Activated CD8-positive, alpha-beta memory T cell treated with anti-CD3 and anti-CD28 coated beads, Interleukin-2, amount 10 ng/mL, durations not matched to agents 7 days and 5 days (primary cell): ENCODE measurements at places on chromosomes 7 and 10. TPM values are rescaled to one million over a fixed set of nuclear protein-coding genes. Genes with fewer than 3 reads are reported as not detected.

- H3K27ac ChIP-seq = no peak overlapping the region
- H3K36me3 ChIP-seq = no peaks in the 10 kb centered on the region
- no peak overlapping the region for H3K4me3 ChIP-seq
- no peak for DNase-seq
These were observed 114.2 kb downstream of the EGFR start for GRCh38 chr7:55132890-55133551.

GRCh38 chr7:66929165-66929564 lies 8.1 kb downstream of the TMEM248 start:
- no peak overlapping the region for H3K4me3 ChIP-seq
- DNase-seq = no peak
- H3K27me3 ChIP-seq = no peaks in the 10 kb centered on the region
- no peak overlapping the region for H3K27ac ChIP-seq
- H3K4me1 ChIP-seq = peaks cover 36% of the 10 kb centered on the region

The CTNNA3 gene
- 0.61 TPM for total RNA-seq

DNA sequence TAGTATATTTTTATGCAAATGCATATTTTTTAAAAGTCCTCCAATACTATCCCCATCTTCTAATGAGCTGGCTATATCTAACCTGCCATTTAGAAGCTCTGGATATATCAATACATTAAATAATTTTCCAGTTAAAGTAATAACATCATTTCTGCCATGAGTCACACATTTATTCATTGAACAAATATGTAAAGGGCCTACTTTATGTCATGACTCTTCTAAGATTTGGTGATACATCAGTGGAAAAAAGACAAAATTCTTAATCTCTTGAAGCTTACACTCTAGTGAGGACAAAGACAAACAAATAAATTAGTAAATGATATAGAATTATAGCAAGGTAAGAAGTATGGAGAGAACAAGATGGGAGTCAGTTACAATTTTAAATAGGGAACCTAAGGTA lies 716.8 kb upstream of the LRRTM3 start:
- H3K4me1 ChIP-seq = no peaks in the 10 kb centered on the region
- no peak for DNase-seq

DNA sequence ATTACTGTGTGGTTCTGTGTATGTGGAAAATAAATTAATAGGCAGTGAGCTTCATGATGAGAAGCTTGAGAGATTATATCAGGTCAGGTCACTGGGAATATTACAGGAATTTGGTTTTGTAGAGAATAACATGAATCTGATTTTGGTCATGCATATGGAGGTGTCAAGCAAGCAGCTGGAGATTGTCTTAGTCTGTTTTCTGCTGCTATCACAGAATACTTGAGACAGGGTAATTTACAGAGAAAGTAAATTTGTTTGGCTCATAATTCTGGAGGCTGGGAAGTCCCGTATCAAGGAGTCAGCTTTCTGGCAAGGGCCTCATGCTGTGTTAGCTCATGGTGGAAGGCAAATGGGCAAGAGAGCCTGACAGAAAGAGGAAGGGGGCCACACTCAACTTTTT lies 120.7 kb upstream of the FAM3C start:
- peaks cover 25% of the 10 kb centered on the region for H3K4me1 ChIP-seq
- no peak overlapping the region for H3K4me3 ChIP-seq
- peaks cover 29% of the 10 kb centered on the region for H3K36me3 ChIP-seq
- no peaks in the 10 kb centered on the region for H3K27me3 ChIP-seq
- H3K27ac ChIP-seq = no peak overlapping the region
- DNase-seq = no peak

The HABP2 gene
- total RNA-seq = not detected

The CFTR gene
- total RNA-seq = not detected

The C10orf143 gene
- total RNA-seq = 2.7 TPM

The ADAM12 gene
- total RNA-seq = not detected

The FAM25C gene
- total RNA-seq = not detected

DNA sequence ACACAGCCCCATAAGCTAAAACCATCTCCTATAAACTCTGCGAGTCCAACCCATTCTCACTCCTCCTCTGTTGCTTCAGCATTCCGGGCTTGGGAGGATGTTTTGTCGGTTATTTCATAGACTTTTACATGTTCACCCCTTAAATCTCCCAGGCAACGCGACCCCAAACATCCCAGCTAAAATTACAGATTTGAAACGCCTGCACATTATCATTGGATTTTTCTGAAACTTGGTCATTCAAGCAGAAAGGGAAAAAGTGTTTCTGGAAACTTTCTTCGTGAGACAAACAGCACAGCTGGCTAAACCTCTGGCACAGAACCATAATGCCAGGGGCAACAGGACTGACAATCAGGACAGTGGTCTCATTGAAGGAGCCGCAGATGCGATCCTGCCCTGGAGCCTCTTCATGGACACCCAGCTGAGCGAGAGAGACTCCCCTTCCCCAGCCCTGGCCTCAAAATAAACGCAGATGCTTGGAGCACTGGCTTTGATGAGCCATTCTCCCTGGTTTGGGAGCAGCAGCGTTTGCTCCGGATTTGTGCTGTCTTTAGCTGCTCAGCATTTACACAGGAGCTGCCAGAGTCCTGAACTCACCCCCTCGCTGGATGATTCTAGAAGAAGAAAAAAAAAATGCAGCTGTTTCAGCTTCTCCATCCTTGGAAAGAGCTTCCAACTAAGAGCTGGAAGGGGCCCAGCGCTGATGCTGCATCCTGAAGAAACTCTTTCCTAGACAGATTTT lies 30.1 kb downstream of the AFAP1L2 start:
- H3K4me1 ChIP-seq = peaks cover 7% of the 10 kb centered on the region
- no peaks in the 10 kb centered on the region for H3K36me3 ChIP-seq

- H3K4me1 ChIP-seq = no peaks in the 10 kb centered on the region
- no peak overlapping the region for H3K27ac ChIP-seq
- no peaks in the 10 kb centered on the region for H3K27me3 ChIP-seq
- no peak overlapping the region for H3K4me3 ChIP-seq
- no peaks in the 10 kb centered on the region for H3K36me3 ChIP-seq
These were observed 465.3 kb downstream of the REEP3 start for GRCh38 chr10:63986536-63986935.

GRCh38 chr10:93742633-93743349 lies 14.9 kb upstream of the LGI1 start:
- H3K4me1 ChIP-seq = peaks cover 2% of the 10 kb centered on the region
- H3K27me3 ChIP-seq = peaks cover 16% of the 10 kb centered on the region
- no peak overlapping the region for H3K27ac ChIP-seq
- no peak overlapping the region for H3K4me3 ChIP-seq
- H3K36me3 ChIP-seq = no peaks in the 10 kb centered on the region

The HBP1 gene
- 22.5 TPM for total RNA-seq

The ERV3-1 gene
- 9.5 TPM for total RNA-seq

The ADAM22 gene
- 5.2 TPM for total RNA-seq

DNA sequence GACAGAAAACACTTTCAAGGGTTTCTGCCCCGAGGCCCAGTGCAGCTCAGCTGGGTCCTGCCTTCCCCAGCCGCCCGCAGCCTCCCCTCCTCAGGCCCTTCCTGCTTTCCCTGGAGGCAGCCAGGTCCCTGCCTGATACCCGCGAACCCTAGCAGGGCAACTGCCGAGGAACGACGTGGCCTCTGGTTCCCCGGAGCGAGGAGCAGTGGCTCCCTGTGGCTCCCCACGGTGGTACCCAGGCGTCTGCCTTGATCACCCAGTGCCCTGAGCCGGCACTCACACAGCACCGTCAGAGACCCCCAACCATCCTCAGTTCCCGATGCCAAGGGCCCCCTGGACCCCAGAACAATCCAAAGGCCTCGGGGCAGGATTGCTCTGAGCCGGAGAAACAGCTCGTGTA lies 58.3 kb downstream of the CFAP46 start:
- H3K36me3 ChIP-seq = no peaks in the 10 kb centered on the region
- no peak for DNase-seq
- no peaks in the 10 kb centered on the region for H3K4me1 ChIP-seq
- H3K27me3 ChIP-seq = peaks cover under 1% of the 10 kb centered on the region
- no peak overlapping the region for H3K4me3 ChIP-seq

GRCh38 chr10:129133856-129134255 lies 333.2 kb upstream of the MGMT start:
- H3K4me3 ChIP-seq = no peak overlapping the region
- DNase-seq = no peak
- no peaks in the 10 kb centered on the region for H3K4me1 ChIP-seq

The ARPC1B gene
- 388 TPM for total RNA-seq

DNA sequence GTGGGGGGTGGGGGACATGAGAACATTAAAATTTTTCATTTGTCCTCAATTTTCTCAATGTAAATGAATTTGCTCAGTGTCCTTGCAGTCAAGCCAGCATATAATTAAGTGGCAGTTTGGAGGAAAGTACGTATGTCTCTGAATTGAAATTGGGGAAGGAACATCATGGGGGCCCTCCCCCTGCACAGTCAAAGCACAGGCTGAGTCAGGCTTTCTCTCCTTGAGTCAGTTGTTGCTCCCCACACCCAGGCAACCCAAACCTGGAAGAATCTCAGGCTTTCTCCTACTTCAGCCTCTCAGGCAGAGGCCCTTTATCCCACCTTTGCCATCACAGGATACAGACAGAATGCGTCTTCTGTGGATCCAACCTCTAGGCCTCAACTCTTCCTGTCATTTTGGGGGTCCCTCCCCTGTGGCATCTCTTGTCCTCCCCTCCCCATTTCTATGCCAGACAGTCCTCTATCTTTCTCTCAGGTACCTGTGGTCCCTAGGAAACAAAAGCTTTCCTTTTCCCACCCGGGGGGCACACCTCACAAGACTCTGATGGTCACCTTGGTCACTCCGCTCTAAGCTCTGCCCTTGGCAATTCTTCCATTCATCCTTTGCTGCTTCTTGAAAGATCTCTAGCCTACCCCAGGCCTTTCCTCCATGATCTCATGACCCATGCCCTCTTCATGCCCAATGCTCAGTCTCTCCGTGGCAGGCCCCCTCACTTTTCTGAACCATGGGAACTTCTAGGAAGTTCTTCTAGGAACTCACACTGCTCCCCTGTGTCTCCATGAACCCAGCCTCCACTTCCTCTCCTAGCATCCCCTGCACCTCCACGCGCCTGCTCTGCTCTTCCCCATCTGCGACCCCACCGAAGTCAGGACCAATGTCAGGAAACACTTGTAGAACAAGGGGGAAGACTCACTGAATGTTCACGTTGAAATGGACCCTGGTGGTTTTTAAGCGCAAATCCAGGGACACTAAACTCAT lies 40.4 kb downstream of the CREB3L2 start:
- H3K4me1 ChIP-seq = peaks cover 11% of the 10 kb centered on the region
- no peak overlapping the region for H3K27ac ChIP-seq
- H3K36me3 ChIP-seq = no peaks in the 10 kb centered on the region
- H3K4me3 ChIP-seq = no peak overlapping the region
- H3K27me3 ChIP-seq = no peaks in the 10 kb centered on the region

The CDNF gene
- 0.94 TPM for total RNA-seq

DNA sequence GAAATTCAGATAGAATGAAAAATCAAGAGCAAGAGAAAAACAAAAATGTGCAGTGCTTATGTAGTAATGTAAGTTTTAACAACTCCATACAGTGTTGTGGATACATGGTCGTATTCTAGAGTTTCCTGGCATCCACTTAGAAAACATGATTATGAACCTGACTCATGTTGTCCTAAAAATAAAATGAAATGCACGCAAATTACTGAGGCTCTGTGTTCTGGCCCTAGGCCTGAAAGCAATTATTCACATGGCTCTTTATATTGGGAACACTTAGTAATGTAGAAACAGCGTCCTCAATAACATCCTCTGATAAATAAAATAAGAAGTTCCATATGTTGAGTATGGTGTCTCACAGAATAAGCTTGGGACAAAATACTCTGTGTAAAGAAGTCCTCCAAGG lies 200.2 kb upstream of the SEMA3E start:
- H3K4me3 ChIP-seq = no peak overlapping the region
- no peaks in the 10 kb centered on the region for H3K36me3 ChIP-seq
- DNase-seq = no peak
- no peak overlapping the region for H3K27ac ChIP-seq
- H3K27me3 ChIP-seq = no peaks in the 10 kb centered on the region
- H3K4me1 ChIP-seq = no peaks in the 10 kb centered on the region

DNA sequence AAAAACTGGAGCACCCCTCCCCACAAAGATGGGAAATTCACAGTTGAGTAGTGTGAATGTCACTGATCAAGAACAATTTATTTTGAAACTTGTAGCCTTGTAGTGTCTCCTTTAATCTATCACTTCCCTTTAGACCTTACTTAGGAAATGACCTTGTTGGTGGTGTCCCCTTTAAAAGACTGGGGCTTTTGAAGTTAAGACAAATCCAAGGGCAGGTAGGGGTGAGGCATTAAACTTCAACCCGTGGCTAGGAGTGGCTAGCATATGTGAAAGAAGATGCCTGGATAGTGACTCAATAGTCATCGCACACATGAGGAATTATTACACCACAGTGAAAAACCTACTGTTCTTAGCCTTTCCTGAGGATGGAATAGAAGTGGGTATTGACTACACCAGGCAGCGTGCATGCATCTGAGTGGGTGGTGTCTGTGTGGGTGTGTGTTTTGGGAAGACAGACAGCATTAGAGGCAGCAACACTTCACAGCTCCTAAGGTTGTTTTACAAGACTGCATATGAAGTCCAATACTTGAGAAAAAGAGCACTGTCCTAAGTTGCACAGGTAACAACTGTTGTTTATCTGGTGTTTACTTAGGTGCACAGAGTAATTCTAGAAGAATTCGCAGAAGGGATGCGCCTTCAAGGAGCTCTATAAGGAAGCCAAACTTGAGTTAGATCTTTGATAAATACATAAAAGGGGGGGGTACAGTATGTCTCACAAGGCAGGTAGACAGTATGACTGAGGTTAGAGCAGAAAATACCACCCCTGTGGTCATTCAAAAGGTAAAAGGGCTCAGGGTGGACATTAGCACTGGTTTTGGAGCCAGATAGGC lies 32.9 kb downstream of the ABLIM1 start:
- no peak overlapping the region for H3K27ac ChIP-seq
- H3K27me3 ChIP-seq = peaks cover 23% of the 10 kb centered on the region
- H3K36me3 ChIP-seq = peaks cover 13% of the 10 kb centered on the region
- peaks cover 28% of the 10 kb centered on the region for H3K4me1 ChIP-seq
- no peak overlapping the region for H3K4me3 ChIP-seq

DNA sequence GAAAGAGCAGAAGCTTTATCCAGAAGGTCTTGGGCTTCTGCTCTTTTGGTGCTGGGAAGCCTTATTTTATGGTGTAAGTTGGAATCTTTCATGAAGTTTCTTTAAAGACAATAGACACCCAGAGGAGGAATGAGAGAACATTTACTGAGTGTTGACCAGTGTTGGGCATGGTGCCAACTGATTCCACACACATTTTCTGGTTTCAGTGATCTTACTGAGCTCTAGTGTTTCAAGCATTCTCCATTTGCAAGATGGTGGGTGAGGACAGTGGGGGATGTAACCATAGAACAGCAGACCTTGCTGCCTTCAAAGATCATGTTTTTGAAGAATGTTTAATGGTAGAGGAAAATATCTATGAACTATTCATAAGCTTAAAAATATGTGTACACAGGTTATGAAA lies 114.6 kb downstream of the LRMDA start:
- peaks cover 4% of the 10 kb centered on the region for H3K27me3 ChIP-seq
- no peak overlapping the region for H3K27ac ChIP-seq
- no peaks in the 10 kb centered on the region for H3K36me3 ChIP-seq
- no peaks in the 10 kb centered on the region for H3K4me1 ChIP-seq

- H3K36me3 ChIP-seq = peaks cover 61% of the 10 kb centered on the region
- H3K27ac ChIP-seq = no peak overlapping the region
- H3K27me3 ChIP-seq = no peaks in the 10 kb centered on the region
- DNase-seq = no peak
These were observed 15.4 kb downstream of the ZNF316 start for GRCh38 chr7:6652446-6653011.
